ENCODE measurements at places on chromosomes 2 and 18.
A peak's percentile ranks its signal among the peaks of the same experiment; 100 is the strongest.

GRCh38 chr18:54776282-54776977 is 51.8 kb upstream of the RAB27B start:
- DNase-seq = peak; percentile 83

DNA sequence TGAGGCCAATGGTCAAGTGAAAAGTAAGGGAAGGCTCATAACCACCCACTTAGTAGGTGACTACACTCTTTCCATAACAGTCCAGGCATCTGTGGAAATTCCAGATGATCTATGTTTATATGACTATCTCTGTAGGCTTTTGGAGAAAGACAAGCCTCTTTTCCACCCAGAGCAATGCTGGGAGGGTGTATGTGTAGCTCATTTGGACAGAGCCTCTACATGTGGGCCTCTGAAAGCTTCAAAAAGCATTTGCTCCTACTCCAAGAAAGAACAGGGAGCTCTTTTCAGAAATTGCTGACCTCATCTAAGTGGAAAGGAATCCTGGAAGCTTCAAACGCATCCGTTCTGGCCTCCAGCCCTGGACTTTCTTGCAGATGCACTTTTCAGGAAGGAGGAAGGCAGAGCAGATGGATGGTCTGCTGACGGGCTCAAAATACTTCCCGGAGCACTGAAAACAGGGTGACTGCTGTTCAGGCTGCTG is 308.7 kb downstream of the LRATD1 start:
- no peak for DNase-seq

DNA sequence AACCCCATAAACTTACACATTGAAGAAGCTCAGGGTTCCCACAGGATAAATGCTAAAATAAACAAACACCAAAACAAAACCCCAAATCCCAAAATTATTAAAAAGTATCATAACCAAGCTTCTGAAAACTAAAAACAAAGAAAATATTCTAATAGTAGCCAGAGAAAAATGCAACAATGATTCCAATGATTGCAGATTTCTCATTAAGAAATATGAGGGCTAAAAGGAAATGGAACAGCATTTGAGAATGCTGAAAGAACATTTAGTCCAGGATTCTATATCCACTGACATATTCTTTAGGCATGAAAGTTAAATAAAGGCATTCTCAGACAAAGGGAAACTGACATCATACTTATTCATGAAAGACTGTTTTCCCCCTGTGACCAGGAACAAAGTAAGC is 212.4 kb downstream of the SLC4A10 start:
- no peak for DNase-seq

GRCh38 chr2:163919717-163920116 is 183.9 kb upstream of the FIGN start:
- DNase-seq = no peak

DNA sequence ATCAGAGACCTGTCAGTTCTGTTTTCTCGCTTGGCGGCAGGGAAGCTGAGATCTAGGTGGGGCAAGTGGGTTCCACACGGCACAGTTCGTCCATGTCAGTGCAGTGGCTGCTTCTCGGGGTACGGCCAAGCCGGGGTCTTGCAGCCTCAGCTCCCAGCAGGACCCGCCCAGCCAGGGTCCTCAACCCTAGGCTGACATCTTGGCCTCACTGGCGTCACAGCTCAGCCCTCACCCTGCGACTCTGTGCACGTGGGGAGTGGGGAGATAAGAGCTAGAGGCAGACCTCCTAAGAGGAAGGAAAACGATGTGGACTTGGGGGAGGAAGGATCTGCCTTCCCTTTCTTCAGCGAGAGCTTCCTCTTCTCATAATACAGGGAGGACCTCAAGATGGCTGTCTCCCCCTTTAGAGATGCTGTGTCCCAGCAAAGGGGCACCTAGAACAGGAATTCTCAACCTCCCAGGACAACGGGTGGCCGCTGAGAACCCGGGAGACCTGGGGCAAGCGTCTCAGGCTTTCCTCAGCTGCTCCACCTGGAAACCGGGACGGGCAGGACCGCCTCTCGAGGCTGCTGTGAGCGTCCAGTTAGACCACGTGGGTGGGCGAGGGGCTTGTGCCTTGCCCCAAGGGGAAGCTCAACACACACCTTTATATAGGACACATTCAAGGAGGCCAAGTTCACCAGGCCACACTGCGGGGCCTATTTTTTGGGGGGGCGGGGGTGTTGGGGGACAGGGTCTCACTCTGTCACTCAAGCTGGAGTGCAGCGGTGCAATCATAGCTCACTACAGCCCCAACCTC is 23.5 kb upstream of the KLF11 start:
- no peak for DNase-seq

DNA sequence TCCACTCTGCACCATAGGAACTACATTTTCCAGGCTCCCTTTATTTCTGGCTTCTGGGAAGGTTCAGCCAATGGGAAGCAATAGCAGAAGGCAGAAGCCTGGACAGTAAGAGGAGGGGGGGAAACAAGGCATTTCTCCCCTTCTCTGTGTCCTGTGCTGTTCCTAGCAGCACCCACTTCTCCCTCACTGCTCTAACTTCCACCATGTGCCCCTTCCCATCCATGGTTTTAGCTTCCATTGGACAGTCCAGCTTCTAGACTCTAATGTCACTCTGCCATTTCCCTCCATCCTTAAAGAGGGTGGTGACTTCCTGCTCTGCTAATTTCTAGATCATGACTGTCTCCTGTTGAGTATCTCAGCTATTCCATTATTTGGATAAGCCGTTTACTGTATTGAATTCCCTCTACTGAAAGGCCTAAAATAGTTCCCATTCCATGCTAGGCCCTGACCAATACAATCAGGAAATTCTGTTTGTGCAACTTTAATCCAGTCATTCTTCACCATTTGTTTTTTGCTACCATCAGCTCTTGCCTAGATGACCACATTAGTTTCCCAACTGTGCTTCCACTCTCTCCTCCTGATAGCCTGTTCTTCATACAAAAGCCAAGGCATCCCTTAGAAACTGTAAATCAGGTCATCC is 20.8 kb upstream of the LYPD1 start:
- no peak for DNase-seq

DNA sequence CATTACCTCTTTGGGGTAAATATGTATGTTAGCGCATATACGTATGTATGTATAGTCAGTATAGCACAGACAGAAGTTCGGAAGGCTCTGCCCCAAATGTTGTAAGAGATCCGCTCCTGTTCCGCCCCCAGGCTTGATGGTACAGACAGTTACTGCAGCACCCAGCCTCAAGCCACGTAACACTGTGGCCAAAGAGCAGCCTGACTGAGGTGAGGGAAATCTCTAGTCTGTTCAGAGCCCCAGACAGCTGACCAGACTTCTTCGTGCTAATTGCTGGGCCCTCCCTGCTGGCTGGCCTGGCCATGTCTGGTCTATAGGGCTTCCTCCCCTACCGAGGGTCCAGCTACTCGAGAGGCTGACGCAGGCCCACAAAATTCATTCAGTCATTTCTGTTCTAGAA is 7.8 kb downstream of the CRACDL start:
- DNase-seq = no peak

DNA sequence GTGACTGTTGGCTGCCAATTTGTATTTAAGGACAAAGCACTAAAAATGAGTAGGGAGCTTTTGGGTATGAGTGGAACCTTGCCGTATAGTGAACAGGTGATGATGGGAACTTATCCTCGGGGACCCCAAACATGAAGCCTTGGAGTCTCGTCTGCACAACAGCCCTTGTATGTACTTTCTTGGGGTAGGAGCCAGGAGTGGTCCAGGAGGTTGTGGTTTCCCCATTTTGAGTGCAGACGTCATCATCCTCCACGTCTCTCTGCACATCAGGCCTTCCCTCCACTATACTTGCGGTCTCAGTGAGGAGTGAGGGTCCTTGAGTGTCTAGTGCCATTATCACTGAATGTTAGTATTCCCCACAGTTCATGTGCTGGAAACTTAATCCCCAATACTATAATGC is 101.5 kb upstream of the HS6ST1 start:
- DNase-seq = no peak

- no peak for DNase-seq
Measured at GRCh38 chr2:190477661-190478454, 56.7 kb downstream of the NEMP2 start.

- DNase-seq = no peak
Measured at GRCh38 chr2:119204525-119204924, 19.1 kb upstream of the STEAP3 start.

DNA sequence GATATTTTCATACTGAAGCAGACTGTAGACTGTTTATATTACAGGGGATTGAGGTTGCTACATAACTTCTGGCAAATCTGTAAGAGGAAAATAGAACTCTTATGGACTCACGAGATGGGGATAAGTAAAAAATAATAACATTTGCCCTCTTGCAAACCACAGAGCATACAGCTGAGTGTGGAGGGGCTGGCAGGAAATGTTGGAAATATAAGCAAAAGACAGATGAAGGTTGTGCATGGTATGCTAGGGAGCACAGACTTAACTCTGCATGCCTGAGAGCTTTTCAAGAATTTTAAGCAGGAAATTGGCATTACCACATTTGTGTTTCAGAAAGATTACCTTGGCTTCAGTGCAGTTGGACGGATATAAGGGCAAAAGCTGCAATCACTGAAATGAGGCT is 411.1 kb downstream of the RAD51AP2 start:
- DNase-seq = no peak

GRCh38 chr2:37080689-37081088 is 3.5 kb downstream of the HEATR5B start:
- DNase-seq = no peak

GRCh38 chr18:78245451-78245850 is 734.2 kb upstream of the SALL3 start:
- no peak for DNase-seq

- peak; percentile 44 for DNase-seq
Measured at GRCh38 chr18:47050468-47050867, 15.0 kb upstream of the ELOA2 start.

GRCh38 chr2:189624648-189625355 is 36.5 kb upstream of the ASNSD1 start:
- DNase-seq = no peak

DNA sequence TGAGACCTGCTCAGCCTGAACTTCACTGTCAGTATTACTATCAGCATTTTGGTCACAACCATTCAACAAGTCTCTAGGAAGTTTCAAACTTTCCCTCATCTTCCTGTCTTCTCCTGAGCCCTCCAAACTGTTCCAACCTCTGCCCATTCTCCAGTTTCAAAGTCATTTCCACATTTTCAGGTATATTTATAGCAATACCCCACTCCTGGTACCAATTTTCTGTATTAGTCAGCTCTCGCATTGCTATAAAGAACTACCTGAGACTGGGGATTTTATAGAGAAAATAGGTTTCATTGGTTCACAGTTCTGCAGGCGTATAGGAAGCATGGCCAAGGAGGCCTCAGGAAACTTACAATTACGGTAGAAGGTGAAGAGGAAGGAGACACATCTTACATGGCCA is 27.3 kb downstream of the KCNF1 start:
- DNase-seq = no peak

GRCh38 chr2:196242131-196242620 is 70.8 kb upstream of the STK17B start:
- peak; percentile 93 for DNase-seq

- DNase-seq = peak; percentile 45
Measured at GRCh38 chr2:53770264-53770663, 2.7 kb downstream of the CHAC2 start.

GRCh38 chr2:241944821-241945220 is 75.3 kb downstream of the RTP5 start:
- no peak for DNase-seq

- DNase-seq = no peak
Measured at GRCh38 chr2:119282146-119282995, 58.7 kb downstream of the STEAP3 start.

DNA sequence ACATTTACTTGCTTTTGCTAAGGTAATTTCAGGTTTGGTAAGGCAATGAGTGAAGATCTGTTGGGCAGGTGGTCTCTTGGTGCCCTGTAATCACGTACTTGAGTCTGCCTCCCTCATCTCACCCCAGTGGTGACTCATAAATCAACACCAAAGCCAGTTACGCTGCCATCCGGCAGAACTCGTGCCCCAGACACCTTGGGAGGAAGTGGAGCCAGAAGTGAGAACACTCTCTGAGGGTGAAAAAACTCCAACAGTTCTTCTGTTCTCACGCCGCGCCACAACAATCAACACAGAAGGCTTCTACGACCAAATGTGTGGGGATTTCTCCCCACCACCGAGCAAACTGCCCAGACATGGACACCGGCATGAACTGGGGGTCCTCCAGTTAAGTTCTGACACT is 206.2 kb downstream of the ARL4C start:
- peak; percentile 96 for DNase-seq

GRCh38 chr2:239719791-239720360 is 305.3 kb downstream of the NDUFA10 start:
- no peak for DNase-seq

DNA sequence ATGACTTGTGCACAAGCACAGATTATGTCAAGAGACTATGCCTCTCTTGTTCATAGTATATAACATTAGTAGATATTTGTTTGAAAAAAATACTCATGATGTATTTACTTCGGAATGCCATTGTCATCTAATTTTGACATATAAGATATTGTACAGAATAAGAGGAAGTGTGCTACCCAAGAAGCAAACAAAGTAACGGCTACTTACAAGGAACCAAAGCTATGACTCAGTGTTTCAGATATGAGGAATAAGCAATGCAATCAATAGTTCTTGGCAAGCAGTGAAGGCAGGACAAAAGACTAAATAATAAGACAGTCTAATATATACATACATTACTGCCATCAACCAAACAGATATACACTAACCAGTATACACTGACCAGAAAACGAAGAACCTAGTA is 256.3 kb downstream of the CCDC178 start:
- no peak for DNase-seq

- DNase-seq = no peak
Measured at GRCh38 chr2:237962432-237963084, 4.3 kb upstream of the UBE2F start.

DNA sequence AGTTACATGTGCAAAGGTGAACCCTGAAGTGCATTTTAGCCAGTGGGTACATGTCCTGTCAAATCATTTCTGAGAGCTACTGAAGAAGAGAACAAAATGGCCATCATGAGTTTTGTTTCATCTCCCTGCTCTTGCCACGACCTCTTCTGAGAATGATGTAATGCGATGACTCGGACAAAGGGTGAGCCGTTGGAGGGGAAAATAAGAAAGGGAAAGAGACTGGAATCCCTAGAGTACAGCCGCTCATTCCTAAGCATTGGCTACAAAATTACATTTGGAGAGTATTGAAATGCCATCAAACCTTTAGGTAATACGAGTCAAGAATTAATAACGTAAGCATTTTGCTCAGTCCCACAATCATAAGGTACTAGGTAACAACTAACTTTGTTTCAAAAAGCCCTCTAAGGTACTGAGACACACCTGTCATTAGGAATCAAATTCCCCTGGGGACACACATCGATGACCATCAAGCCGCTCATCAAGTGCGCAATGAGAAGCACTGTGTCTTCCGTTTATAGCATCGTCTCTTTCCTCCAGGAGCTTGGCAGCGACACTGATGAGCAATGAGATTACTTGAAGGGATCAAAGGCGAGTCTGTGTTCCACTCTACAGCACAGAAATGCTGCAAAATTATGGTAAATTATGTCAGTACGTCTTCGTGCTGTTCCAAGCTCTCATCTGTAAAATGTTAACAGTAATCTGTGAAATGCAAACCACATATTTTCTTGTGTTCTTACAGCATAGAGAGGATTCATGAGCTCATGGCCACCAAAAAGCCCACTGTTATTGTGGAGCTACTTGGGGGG is 97.3 kb upstream of the PIEZO2 start:
- DNase-seq = no peak

GRCh38 chr18:48228301-48228715 is 180.9 kb downstream of the ZBTB7C start:
- no peak for DNase-seq

- DNase-seq = no peak
Measured at GRCh38 chr2:134141598-134142340, 112.1 kb upstream of the MGAT5 start.

- DNase-seq = no peak
Measured at GRCh38 chr2:74083750-74084149, 64.0 kb downstream of the BOLA3 start.

GRCh38 chr2:189474526-189474925 is 33.3 kb downstream of the WDR75 start:
- DNase-seq = no peak

Measured in activated CD4-positive, alpha-beta T cell treated with anti-CD3 and anti-CD28 coated beads, Interleukin-10, Interleukin-2, amounts not matched to agents 100 ng/mL and 50 ng/mL, durations not matched to agents 16 hours and 8 hours (primary cell).